ENCODE measurements at places on chromosomes 4 and X.

GRCh38 chr4:184097241-184097605, 120.5 kb downstream of the ENPP6 start:
- DNase-seq, result no peak

- no peak for DNase-seq
These were observed 35.0 kb downstream of the NUDT11 start for GRCh38 chrX:51461053-51462044.

GRCh38 chr4:54662901-54663585, 5.3 kb downstream of the KIT start:
- DNase-seq, result no peak

DNA sequence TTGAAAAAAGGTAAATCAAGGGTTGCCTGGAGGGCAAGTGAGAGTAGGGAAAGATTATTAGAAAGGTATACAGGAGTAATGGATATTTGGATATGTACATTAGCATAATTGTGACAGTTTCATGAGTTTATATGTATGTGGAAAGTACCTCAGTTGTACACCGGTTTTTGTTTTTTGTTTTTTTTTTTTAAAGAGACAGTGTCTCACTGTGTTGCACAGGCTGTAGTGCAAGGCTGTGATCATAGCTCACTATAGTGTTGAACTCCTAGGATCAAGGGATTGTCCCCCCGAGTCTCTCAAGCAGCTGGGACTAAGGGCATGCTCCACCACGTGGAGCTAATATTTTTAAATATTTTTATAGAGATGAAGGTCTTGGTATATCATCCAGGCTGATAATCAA, 15.3 kb upstream of the HPGD start:
- no peak for DNase-seq

GRCh38 chrX:119624417-119624816, 18.2 kb upstream of the NKRF start:
- no peak for DNase-seq

GRCh38 chr4:81137446-81137845, 77.6 kb downstream of the PRKG2 start:
- DNase-seq, result no peak

DNA sequence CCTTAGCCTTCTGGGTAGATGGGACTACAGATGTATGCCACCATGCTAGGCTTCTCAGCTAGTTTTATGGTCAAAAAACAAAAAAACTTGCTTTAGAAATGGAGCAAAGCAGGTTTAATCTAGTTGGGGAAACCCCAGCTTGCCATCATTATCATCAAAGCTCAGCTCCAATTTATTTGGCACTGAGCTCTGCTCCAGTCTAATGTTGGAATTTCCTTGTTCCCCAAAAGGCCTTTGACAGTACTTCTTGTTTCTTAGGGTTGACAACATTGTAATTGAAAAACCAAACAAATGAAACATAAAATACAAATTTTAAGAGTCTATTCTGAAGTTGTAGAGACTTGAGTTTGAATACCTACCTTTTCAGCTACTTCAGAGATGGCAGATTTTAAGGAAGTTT, 48.0 kb downstream of the MRPL1 start:
- no peak for DNase-seq
